Tibial nerve (tissue), 4 donors: ENCODE measurements at places on chromosomes 11 and 22.

DNA sequence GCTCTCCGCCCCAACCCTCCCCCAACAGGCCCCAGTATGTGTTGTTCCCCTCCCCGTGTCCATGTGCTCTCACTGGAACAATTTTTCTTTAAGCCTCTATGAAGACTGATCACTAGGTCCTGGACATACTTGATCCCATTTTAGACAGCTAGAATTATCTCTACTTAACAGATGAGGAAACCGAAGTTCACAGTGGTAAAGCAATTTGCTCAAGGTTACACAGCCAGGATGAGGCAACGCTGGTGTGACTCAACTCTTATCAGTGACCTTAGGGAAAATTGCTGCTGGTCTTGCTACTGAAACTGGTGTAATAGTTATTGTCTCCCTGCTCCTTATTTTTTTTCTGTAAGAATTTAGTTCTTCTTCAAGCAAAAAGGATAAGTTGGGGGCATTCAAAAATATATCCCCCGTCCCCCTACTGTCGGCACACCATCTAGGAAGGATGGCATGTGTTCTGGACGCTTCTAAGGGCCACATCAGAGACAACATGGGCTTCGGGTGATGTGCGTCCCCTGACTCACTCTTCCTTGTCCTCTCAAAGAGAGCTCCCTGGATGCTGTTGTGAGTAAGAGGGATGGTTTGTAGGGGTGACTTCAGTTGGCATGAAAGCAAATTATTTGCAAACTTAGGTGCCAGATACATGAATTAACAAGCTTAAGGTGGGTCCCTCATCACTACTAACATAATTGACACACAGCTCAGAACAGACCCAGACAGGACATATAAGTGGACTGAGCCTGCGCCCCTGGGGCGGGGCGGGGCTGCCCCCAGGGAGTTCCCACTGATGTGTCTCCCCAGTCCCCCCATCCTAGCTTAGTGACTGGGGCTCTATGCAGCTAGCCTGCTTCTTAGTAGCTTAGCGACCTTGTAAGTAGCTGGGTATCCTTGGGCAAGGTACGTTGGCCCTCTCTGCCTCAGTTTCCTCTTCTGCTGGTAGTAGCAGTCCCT lies 23.6 kb upstream of the ALX4 start:
- no peaks in the 10 kb centered on the region for H3K36me3 ChIP-seq
- no peak for DNase-seq
- H3K27ac ChIP-seq, result no peak overlapping the region
- no peak overlapping the region for H3K4me3 ChIP-seq

GRCh38 chr11:1481861-1482441 lies 4.6 kb downstream of the MOB2 start:
- DNase-seq, result no peak
- no peaks in the 10 kb centered on the region for H3K27me3 ChIP-seq
- no peak overlapping the region for H3K4me3 ChIP-seq
- H3K4me1 ChIP-seq, result peaks cover 50% of the 10 kb centered on the region
- peaks cover 6% of the 10 kb centered on the region for H3K36me3 ChIP-seq

DNA sequence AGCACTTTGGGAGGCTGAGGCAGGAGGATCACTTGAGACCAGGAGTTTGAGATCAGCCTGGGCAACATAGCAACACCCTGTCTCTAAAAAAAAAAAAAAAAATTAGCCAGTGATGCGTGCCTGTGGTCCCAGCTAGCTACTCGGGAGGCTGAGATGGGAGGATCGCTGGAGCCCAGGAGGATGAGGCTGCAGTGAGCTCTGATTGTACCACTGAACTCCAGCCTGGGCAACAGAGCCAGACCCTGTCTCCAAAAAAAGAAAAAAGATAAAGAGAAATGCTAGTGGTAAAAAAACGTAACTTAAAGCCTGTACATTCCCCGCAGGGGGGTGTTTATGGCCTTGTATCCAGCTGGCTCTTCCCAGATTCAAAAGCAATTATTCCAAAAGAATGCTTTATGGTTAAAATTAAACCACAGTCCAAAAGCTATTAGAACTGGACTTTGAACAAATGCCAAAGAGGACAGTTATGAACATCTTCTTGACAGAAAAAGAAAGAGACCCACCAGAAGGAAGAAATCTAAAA lies 16.4 kb upstream of the SNX32 start:
- H3K4me3 ChIP-seq, result peak overlapping the region; percentile 67
- no peak for DNase-seq
- peak overlapping the region; percentile 89 for H3K27ac ChIP-seq
- peaks cover 11% of the 10 kb centered on the region for H3K4me1 ChIP-seq

DNA sequence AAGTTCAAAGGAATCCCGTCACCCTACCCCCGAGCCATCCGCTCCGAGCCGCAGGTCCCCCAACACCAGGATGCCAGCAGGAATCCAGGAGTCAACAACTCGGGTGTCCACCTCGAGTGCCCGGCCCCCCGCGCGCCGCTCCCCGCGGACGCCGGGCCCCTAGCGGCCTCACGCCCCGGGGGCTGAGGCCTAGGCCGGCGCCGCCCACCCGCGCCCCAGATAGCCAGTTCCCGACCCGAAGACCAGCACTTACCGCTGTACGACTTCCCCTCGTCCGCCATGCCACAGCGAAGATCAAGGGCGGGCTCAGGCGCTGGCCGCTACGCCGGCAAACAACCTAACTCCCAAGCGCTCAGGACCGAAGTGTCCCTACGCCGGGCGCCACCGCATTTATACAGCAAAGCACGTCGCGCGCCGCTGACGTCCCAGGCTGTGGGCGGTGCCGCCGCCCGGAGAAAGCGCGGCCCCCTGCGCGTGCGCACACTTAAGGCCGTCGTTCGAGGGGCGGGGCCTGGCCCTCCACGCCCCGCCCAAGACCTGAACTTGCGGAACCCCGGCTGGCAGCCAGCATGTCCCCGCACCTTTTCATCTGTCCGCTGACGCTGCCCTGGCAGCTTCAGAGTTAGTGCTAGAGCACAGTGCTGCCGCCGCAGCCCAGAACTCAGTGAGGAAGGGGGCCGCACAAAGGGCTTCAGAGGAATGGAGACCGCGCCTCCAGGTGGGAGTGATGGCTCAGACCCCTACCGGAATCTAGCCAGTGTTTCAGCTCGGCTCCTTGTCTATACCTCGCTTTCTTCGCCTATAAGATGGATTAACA lies at the start of gene NXF1:
Gene NXF1, minus strand, starts transcription at position 365 of the 817 bp plus-strand sequence. Its CDS starts 84 bp downstream, at position 281.
- no peaks in the 10 kb centered on the region for H3K4me1 ChIP-seq
- peak within 1 kb of the TSS; percentile 61 for H3K4me3 ChIP-seq
- H3K27me3 ChIP-seq, result no peaks in the 10 kb centered on the region
- DNase-seq, result peak; percentile 94

- H3K27ac ChIP-seq, result no peak overlapping the region
- no peak for DNase-seq
- H3K4me1 ChIP-seq, result no peaks in the 10 kb centered on the region
- H3K27me3 ChIP-seq, result no peaks in the 10 kb centered on the region
- H3K4me3 ChIP-seq, result no peak overlapping the region
Observed at GRCh38 chr11:87739261-87739660, 436.0 kb downstream of the RAB38 start.

DNA sequence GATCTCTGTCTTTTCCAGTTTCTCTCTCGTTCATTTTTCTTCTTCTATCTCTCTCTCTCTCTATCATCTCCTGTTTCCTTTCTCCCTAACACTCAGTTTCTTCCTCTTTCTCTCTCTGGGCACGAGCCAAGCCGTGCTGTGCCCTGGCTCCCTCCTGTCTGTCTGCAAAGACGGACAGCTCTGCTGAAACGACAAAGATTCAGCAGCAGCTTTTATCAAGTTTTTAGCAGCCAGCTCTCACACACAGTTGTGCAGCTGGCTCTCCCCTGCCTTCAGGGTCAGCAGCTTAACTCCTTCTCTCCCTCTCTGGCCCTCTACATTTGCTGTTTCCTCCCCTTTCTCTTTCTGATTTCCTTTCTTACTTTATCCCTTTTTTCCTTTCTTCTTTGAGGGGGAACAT lies 352.0 kb upstream of the MPPED2 start:
- H3K4me3 ChIP-seq, result no peak overlapping the region
- no peaks in the 10 kb centered on the region for H3K36me3 ChIP-seq
- no peak for DNase-seq
- no peaks in the 10 kb centered on the region for H3K27me3 ChIP-seq

DNA sequence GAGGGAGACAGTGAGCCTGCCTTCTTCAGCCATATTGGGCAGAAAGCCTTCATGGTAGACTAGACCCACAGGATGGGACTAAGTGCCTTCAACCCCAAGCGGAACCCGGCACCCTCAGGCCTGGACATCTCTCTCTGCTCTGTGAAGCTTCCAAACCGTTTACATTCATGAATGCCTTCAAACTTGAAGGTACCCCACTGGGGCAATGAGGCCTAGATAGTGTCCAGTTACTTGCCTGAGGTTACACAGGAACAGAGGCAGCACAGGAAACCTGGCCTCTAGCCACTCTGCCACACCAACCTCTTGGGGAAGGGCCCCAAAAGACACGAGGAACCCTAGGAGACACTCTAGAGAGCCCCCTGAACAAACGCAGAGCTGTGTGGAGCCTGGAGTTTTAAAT lies 14.5 kb upstream of the CYP2R1 start:
- H3K4me3 ChIP-seq, result no peak overlapping the region
- no peaks in the 10 kb centered on the region for H3K27me3 ChIP-seq
- H3K36me3 ChIP-seq, result no peaks in the 10 kb centered on the region
- no peak overlapping the region for H3K27ac ChIP-seq
- H3K4me1 ChIP-seq, result peaks cover 34% of the 10 kb centered on the region

GRCh38 chr11:6413791-6414201 lies 5.1 kb downstream of the APBB1 start:
- H3K4me3 ChIP-seq, result no peak overlapping the region
- H3K4me1 ChIP-seq, result peaks cover 51% of the 10 kb centered on the region
- H3K27me3 ChIP-seq, result no peaks in the 10 kb centered on the region
- no peaks in the 10 kb centered on the region for H3K36me3 ChIP-seq

GRCh38 chr22:19527861-19528417 lies 3.7 kb upstream of the CLDN5 start:
- H3K36me3 ChIP-seq, result no peaks in the 10 kb centered on the region
- no peak for DNase-seq
- no peak overlapping the region for H3K4me3 ChIP-seq
- H3K27me3 ChIP-seq, result peaks cover 41% of the 10 kb centered on the region
- H3K4me1 ChIP-seq, result peaks cover 22% of the 10 kb centered on the region
- no peak overlapping the region for H3K27ac ChIP-seq

DNA sequence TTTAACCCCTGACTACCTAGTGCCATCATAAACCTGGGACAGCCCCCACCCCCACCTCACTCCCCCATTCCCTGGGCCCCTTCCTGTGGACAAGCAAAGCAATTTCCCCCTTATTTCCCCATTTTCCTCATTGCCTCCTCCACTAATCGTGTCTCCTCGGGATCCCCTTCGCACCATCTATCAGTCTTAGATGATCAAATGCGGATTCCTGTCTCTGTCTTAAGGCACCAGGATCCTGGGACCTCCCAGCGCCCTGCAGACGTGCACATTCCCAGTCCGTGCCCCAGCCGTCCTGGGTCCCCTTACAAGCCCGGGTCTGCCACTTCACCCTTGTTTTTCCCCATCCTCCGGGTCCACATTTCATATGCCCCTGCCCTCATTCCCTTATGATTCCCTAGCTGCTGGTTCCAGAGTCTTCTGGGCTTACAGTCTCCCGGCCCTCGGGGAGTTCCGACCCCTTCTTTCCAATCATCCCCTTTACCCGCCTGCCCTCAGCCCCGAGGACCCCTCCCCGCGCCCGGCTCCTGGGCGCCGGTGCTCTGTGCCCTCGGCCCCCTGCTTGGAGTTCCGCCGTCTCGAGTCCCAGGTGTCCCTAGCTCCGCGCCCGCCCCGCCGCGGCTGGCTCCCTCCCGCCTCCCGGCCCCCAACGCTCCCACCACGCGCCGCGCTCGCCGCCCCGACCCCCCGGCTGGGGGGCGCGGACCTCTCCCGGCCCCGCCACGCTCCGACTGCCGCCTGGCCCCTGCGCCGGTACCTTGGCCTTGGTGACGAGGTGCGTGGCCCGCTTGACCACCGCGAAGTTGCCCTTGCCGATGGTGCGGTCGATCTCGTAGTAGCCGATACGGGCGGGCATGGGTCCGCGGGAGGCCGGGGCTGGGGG lies 599 bp downstream of the SIK3 start:
- no peaks in the 10 kb centered on the region for H3K36me3 ChIP-seq
- peaks cover 56% of the 10 kb centered on the region for H3K4me1 ChIP-seq
- H3K4me3 ChIP-seq, result peak overlapping the region; percentile 89
- DNase-seq, result peak; percentile 42
- no peaks in the 10 kb centered on the region for H3K27me3 ChIP-seq
- peak overlapping the region; percentile 94 for H3K27ac ChIP-seq

DNA sequence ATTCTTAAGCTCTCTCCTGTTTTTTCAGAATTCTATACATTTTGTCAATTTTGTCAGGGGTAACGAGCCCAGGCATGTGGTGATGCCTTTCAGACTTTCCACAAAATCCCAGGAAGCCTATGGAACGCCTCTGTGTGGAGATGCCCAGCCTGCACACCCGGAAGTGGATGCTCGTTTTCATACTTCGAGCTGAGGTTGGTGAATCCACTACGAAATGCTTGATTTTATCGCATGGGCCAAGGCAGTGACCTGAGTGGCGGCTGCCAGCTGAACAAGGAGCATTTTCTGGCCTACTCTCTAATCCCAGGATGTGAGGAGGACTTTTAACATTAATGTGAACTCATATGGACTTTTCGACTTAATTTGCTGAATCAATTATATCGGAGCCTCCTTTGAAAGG lies 426.7 kb upstream of the B3GAT1 start:
- DNase-seq, result no peak
- no peak overlapping the region for H3K4me3 ChIP-seq
- H3K36me3 ChIP-seq, result no peaks in the 10 kb centered on the region
- no peaks in the 10 kb centered on the region for H3K4me1 ChIP-seq
